ENCODE measurements at places on chromosomes 6 and 20. TPM values are rescaled to one million over a fixed set of nuclear protein-coding genes. Genes with fewer than 3 reads are reported as not detected.

DNA sequence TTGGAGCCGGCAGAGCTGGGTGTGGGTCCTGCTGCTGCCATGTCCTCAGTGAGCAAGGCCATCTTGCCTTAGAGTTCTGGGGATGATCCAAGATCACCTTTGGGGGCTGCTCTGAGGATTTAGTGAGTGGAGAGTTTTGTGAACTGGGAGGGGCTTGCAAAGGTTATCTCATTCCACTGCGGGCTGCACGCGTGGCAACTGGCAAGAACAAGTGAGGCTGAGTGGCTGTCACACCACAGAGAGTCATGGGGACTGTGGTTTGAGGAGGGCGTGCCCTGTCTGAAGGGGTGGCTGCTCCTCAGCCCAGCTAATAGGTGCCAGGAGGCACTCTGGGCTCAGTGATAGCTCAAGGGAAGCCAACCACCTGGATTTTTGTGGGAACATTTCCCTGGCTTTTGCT lies 37.6 kb downstream of the TTLL9 start:
- no peak for DNase-seq

DNA sequence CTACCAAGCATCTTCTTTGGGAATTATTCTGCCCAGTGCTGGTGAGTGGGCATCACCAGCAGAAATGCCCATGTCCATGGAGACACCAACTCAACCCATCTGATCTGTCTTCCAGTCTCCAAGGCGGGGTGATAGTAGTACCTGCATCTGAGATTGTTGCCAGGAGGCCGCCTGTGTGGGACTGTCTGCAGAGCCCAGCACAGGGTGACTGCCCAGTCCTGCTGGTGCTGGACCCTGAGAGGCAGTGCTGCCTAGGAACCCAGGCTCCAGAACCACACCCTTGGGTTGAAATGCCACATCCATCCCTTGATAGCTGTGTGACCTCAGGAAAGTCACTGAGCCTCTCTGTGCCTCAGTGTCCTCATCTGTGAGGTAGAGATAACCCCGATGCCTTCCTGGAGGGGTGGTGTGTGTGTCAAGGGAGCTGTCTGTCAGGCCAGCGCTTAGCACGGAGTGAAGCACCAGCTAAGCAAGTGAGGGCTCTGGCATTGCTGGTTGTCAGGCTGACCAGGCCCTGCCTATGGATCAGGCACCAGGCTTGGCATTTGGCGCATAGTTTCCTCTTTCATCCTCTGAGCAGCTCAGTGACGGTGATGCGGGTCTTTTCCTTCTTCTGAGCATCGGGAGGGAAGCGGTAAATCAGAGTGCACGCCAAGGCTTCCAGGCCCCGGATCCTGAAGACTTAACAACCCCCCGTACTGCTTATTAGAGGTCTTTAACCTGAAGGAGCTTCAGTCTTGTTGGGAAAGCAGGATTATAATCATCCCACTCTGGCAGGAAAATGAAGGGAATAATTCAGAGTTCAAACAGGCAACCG lies 268.2 kb downstream of the CDH4 start:
- DNase-seq, result no peak

GRCh38 chr6:33592595-33593413 lies 12.7 kb upstream of the BAK1 start:
- DNase-seq, result no peak

Gene LRRN4
- total RNA-seq, result not detected

DNA sequence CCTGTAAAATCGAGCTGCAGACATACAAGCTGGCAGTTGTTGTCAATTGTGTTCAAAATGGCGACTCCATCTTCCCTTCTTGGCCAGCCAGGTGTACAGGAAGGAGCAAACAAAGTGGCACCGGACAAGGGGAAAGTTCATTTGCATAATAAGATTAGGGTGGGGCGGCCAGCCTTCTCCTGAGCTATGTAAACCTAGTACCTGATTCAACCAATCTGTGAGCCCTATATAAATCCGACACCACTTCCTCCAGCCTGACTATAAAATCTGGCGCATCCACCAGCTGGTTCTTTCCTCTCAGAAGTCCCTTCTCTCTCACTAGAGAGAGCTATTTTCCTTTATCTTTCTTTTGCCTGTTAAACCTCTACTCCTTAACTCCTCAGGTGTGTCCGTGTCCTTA lies 8.1 kb upstream of the HBS1L start:
- no peak for DNase-seq

DNA sequence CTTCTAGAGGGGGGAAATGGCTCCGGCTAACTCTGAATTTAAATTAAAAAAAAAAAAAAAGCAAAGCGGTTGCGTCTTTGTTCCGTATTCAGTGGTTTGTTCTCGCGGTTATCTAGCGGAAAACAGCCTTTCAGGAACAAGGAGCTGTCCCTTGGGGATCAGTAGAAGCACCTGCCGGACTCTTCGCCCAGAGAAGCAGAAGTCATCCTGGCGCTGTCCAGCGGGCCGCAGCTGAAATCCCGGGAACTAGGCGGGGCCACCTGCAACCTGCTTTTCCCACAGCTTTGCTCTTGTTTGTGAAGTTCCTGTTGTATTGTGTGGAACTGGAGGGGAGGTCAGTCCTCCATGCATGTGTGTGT lies 43.9 kb upstream of the GJE1 start:
- no peak for DNase-seq

DNA sequence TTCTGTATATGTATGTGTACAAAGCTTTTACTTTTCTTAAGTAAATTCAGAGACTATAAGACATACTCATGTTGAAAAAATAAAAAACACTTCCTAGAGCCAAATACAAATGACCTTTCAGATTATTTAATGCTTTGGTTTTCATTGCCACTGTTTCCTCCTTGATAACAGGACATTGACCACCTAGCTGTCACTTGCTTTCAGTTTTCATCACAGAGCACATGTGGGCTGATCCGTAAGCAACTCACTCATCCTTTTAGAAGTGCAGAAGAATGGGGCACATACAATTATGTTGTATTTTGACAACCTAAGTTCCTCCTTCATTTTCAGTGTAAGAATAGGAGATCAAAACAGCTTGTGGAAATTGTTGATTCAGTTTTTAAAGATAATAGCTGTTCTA lies 6.2 kb downstream of the ZBTB2 start:
- no peak for DNase-seq

DNA sequence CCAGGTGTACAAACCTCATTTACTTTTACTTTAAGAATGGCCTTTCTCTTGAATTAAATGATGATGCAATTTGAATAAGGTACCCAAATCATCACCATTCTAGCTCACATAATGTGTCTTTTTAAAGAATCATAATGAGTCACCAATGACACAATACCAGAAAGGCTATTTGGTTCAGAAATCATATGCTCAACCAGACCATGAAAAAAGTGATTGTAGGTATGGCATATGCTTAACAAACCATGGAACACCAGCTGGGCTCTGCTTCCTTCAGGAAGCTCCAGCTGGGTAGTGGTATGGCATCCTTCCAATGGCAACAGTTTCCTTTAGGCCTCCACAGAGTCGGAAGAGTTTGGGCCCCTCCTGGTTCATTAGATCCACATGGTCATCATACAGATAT lies 128.2 kb downstream of the FRK start:
- no peak for DNase-seq

Gene PRL
- total RNA-seq, result not detected

- peak; percentile 54 for DNase-seq
These were observed at the start of gene RAD21L1 for GRCh38 chr20:1225783-1226654. RAD21L1 (plus strand) TSS chr20:1226044; CDS start chr20:1228454, 2,410 bp downstream.

GRCh38 chr6:64357430-64357829 lies 721.8 kb downstream of the PHF3 start:
- no peak for DNase-seq

Gene LPA
- 1.5 TPM for total RNA-seq

DNA sequence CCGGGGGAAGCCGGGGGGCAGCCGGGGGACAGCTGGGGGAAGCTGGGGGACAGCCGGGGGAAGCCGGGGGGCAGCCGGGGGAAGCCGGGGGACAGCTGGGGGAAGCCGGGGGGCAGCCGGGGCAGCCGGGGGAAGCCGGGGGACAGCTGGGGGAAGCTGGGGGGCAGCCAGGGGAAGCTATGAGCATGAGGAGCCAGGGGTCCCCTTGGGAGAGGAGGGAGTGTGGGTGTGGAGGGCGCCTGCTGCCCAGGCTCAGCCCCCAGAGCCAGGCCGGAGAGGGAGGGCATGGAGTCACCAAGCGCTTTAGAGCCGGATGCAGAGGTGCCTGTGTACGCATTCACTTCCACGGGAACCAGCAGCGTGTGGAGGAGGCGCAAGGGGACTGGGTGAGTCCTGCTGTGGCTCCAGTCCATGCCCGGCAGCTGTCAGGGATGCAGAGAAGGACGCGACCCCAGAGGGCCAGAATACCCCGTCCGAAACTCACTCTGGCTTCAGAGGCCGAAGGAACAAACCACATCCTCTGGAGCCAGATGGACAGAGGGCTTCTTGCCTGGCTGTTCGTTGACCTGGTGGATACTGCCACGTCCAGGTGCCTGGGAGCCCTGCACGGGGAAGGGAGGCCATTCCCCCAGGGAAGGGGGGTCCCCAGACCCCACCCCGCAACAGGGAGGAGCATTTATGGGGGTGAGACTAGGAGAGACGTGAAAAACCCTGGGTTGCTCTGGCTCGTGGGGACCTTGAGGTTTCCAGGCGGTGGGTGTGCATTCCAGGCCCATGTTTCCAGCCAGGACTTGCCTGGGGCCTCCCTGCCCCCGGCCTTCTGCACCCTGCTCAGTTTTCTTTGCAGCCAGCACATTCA lies 26.5 kb upstream of the DACT2 start:
- no peak for DNase-seq

Gene TRMT6
- 7.7 TPM for total RNA-seq

Gene IBTK
- total RNA-seq, result 35.0 TPM

Gene RBM24
- 12.0 TPM for total RNA-seq

Gene VSTM2L
- 132 TPM for total RNA-seq

DNA sequence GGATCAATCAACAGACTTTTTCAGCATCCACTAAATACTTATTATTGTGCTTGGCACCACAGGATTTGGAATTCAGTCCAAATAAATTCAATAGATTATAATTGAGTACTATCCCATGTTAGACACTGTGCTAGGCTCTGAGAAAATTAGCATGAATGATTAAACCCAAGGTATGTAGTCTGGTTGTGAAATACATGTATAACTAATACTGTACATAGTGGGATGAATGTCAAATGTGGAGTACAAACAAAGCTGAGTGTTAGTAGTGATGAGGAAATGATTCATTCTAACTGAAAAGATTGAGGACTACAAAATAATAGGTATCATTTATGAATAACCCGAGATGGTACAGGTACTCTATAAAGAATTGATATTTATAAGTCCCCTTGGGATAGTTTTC lies 111.9 kb upstream of the FLRT3 start:
- no peak for DNase-seq

- DNase-seq, result peak; percentile 40
These were observed 60.9 kb downstream of the PYGB start for GRCh38 chr20:25308671-25309394.

Measured in dorsolateral prefrontal cortex (tissue), 122 donors.